Heart right ventricle (tissue), 16 donors: ENCODE measurements at places on chromosomes 1 and 21. TPM values are rescaled to one million over a fixed set of nuclear protein-coding genes. Genes with fewer than 3 reads are reported as not detected.

The RGS8 gene
- total RNA-seq, result not detected

DNA sequence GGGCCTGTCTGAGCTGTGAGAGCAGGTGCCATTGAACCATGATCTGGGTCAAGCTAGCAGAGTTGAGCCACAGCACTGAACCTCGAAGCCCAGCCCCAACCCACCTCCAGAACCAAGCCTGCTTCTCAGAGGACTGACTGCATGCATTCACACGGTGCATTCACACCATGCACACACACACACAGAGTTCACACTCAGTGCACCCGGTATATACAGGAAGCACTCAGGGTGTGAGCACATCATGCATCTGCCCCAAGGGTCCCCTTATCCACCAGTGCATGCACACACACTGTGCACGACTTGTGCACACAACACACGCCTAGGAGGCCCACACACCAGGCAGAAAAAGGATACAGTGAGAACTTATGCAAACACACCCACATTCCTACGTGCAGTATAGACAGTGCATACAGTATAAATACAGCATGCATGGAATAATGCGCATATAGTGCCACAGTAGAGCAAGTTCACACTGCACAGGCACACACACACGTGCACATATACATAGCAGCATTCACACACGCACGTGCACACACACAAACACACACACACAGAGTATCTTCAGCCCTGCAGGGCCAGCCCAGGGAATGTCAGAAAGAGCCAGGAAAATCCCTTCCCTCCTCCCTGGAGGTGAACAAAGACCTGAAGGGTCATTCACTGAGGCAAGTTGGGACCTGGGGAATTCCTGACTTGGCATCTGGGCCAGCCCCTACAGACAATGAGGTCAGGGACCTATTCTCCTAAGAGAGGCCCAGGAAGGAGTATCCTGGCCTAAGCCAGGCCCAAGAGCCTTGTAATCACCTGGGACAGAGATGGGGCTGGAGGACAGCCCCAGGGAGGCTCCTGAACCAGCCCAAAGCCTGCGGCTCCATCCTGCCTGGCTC lies 42.1 kb downstream of the CAMK2N1 start:
- DNase-seq, result no peak

The OR6Y1 gene
- not detected for total RNA-seq

DNA sequence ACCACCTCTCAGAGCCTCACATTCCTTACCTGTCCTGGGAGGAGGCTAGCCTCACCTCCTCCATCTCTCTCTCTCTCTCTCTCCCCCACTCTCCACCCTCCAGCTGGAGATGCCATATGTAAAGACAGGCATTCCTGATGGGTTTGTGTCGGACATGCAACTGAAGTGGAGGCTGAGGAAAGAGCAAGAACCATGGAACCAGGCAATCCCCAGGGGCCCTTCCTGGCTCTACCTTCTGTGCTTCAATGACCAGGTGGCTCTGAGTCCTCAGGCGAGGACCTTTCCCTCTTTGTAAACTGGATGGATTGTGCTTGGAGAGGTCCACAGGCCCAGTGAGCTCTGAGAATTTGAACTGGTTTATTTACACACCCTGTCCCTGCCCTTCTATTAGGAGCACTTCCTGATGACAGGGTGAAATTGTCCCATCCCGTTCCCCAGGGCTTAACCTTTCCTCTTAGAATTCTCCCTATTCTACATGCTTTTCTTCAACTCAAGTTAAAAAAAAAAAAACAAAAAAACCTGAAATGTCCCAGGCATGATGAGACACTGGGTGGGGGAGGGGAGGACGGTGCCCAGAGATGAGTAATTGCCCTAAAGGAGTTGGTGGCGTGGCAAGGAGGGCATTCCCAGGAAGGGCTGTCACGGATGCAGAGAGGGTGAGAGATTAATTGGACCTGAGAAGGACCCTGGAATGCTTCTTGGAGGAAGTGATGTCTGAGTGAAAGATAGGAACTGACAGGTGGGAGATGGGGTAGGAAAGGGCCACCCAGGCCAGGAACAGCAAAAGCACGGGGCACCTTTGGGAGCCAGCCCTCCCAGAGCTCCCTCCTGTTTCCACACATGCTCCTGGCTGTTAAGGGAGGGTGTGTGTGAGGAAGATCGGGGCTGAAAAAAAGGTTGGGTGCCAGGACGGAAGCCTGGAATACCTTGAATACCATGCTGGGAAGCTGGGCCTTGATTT lies 50.2 kb upstream of the WASF2 start:
- DNase-seq, result no peak

- DNase-seq, result peak; percentile 58
Measured at GRCh38 chr1:6006882-6007281, 14.7 kb upstream of the NPHP4 start.

The HTR1D gene
- not detected for total RNA-seq

The ANKRD65 gene
- total RNA-seq, result 1.9 TPM

- no peak for DNase-seq
Measured at GRCh38 chr1:8281843-8282509, 35.9 kb upstream of the SLC45A1 start.

The KRTAP19-3 gene
- not detected for total RNA-seq

The KCNA2 gene
- total RNA-seq, result 1.1 TPM

GRCh38 chr1:77978293-77978968 lies 441 bp downstream of the FUBP1 start:
- no peak for DNase-seq

- no peak for DNase-seq
Measured at GRCh38 chr1:160704250-160704649, 7.4 kb downstream of the CD48 start.

GRCh38 chr21:25330266-25330665 lies 277.0 kb downstream of the MRPL39 start:
- no peak for DNase-seq
